Common myeloid progenitor, CD34-positive (primary cell): ENCODE measurements at places on chromosomes 11 and 22.

GRCh38 chr22:33853200-33854097 lies 66.8 kb downstream of the LARGE1 start:
- peak; percentile 46 for DNase-seq

DNA sequence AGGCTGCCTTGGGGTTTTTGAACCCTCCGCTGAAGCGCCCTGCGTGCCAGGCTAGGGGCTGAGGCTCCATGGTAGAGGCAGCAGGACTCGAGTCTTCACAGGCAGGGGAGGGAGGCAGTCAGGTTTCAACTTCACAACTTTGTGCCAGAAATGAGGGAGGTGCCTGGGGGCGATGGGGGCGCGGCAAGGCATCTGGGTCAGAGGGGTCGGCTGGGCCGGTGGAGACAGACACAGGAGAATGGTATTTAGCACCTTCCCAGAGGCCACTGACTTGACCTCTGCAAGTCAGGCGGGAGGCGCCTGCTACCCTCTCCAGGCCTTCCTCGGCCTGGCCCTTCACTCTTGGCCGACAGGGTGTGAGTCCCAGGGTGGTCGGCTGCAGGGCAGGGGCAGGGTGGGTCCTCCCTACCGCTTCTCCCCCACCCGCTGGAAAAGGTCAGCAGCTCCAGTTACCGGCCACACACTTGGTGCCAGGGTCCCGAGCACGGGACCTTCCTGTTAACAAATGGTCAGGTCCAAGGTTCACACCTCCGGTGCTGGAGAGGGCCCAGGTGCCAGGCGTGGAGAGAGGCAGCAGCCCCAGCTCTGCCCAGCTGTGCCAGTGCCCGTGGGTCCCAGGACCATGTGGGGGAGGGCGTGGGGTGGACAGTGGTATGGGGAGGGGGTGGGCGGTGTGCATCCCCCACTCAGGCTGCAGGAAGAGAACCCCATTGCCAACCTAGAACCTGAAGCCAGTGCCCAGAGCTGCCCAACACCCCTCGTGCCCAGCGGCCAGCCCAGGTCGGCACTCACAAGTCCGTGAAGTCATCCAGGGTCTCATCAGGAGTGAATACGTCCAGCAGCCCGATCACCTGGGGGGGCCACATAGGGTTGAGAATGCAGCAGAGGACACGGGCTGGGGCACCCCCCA lies 3.8 kb downstream of the MAPK12 start:
- no peak for DNase-seq

GRCh38 chr22:38758276-38758945 lies 2.6 kb upstream of the SUN2 start:
- DNase-seq, result no peak

DNA sequence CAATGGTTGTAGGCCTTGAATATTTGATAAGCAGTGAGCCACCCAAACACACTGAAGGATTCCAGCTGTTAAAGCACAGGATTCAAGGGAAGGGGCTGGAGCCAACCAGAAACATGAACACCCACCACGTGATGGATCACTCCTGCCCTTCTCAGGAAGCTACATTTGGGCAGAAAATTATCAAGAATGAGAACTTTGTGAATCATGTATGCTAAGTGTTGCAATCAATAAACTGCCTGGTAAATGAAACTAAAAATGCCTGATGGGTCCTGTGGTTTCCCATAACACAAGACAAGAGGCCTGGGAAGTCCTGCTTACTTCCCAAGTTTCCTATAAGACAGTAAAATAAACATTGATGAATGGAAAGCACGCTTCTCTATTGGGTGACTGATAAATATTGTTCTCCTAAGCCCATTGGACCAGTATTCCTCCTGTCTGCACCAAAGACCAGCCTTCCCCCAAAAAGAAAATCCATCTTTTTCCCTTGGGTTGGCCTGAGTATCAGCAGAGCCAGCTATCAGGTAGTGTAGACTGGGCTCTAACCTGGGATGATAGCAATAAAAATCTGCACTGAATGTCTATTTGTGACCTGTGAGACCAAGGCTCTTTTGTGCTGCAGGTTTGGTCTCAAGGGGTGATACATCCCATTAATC lies 98.4 kb downstream of the CCDC83 start:
- no peak for DNase-seq

DNA sequence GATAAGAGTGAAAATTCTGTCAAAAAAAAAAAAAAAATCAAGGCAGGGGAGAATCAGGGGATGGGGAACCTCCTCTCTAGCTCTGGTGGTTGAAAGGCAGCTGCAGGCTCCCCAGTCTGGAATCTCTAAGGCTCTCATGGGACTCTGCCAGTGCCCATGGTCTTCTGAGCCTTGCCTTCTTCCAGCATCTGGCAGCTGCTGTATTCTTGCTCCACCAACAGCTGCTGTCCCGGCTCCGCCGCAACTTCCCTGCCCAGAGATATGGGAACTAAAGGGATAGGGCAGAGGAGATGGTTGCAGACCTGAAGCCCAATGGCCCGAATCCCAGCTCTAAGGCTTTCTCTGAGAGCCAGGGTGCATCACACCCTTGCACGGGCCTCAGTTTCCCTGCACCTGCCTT lies 49.5 kb upstream of the PHF21B start:
- no peak for DNase-seq

GRCh38 chr11:66323684-66324083 lies 6.8 kb upstream of the CD248 start:
- no peak for DNase-seq

DNA sequence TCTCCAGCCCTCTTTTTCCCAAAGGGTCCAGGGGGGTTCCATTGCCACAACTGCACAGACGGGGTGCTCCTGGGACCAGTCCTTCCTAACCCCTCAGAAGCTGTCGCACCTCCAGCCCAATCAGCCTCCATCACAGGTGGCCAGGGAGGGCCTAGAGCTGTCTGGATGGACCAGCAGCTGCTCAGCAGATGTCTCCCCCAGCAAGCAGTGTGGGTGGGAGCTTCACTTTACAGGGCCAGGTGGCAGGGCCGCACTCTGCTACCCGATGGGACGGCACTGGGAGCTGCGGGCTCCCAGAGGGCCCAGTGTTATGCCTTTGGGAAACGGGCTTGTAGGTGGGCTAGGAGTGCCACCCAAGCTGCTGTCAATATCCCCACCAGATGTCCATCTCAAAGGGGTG lies 120.5 kb downstream of the DSCAML1 start:
- DNase-seq, result no peak

GRCh38 chr11:12229450-12230229 lies 119.2 kb downstream of the MICAL2 start:
- DNase-seq, result no peak

- no peak for DNase-seq
Observed at GRCh38 chr22:31922534-31922933, 21.8 kb upstream of the YWHAH start.

- DNase-seq, result no peak
Observed at GRCh38 chr11:119790476-119790875, 61.5 kb upstream of the NECTIN1 start.

DNA sequence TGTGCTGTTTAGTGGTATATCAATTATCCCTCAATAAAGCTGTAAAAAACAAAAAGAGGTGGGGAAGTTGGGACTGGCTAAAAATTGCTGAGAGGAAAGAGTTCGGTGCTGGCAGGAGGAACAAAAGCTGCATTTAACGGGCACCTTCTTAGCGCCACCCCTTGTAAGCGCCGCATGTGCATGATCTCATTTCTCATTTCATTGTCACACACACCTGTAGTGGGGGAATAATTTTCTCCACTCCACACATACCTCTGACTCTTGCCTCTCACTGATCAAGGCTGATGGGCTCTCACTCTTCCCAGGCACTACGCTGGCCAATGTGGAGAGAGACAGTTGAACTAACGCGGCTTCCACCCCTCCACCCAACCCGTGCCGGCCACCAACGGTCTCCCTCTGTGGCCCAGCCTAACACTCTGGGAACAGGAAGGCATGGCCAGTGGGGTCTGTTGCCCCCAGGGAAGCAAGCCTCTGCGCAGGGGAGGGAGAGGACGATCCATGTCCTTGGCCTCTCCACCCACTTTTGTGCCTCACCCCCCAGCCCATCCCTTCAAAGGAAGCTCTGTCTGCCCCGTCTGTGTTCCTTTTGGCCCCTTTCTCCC lies 186.7 kb upstream of the SYT13 start:
- no peak for DNase-seq

DNA sequence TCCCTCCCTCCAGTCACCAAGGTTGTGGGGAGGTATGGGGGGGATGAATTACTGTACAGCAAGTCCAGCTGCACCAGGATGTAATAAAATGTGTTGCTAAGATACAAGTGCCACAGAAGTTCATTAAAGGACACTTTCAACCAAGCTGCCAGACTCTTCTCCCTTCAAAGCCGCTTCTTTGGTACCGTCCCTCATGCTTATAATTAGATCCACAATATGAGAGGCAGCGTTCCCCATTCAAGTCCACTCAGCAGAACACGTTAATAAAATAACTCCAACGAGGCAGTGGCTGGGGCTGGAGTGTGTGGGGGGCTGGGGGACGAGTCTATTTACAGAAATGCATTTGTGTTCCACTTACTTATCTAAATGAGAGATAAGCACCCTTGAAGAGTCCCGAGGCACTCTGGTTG lies 14.7 kb downstream of the PHF21B start:
- no peak for DNase-seq

DNA sequence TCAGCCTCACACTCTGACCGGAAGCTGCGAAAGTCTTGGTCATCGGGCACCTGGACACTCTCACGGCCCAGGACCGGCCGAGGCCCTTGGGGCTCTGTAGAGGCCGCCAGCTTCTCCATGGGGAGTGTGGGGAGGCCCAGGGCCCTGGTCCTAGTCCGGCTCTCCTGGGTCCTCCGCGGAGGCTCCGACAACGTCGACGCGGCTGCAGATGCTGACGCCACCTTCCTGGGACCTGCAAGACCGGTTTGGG lies 12.9 kb downstream of the STARD10 start:
- DNase-seq, result no peak

DNA sequence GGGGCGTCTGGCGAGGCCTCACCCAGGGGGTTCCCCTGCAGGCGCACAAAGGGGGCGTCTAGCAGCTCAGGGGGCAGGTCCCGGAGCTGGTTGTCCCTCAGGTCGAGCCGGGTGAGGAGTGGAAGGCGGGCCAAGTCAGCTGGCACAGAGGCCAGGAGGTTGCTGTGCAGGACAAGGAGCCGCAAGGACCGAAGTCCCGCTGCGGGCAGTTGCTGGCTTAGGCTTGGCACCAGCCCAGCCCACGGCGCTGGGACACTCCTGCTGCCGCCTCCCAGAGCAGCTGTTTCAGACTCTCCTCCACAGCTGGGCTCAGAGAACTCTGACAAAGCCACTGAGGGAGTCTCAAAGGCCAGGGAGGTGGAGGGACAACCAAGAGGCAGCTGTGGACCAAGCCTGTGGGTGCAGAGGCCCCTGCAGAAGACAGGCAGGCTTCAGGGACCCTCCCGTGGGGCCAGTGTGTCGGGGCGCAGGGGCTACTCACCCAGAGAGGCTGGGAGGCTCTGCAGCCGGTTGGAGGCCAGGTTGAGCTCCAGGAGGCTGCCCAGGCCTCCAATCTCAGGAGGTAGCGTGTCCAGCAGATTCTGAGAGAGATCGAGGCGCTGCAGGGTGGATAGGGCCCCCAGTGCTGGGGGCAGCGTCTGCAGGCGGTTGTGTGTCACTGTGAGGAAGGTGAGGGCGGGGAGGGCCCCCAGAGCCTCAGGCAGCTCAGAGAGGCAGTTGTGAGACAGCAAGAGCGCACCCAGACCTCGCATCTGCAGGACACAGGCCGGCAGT lies 2.2 kb downstream of the PIDD1 start:
- no peak for DNase-seq

DNA sequence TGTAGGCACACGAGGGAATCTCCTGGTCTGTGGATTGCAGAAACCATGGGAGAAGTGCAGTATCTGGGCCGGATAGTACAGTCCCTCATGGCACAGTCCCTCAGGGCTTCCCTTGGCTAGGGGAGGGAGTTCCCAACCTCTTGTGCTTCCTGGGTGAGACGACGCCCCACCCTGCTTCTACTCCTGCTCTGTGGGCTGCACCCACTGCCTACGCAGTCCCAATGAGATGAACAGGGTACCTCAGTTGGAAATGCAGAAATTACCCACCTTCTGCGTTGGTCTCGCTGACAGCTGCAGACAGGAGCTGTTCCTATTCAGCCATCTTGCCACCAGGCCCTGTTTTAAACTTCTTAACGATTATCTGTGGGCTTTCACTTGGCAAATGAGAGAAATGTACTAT lies 157.2 kb upstream of the CARD18 start:
- no peak for DNase-seq

- DNase-seq, result no peak
Observed at GRCh38 chr22:20128902-20129746, 2.5 kb upstream of the ZDHHC8 start.

DNA sequence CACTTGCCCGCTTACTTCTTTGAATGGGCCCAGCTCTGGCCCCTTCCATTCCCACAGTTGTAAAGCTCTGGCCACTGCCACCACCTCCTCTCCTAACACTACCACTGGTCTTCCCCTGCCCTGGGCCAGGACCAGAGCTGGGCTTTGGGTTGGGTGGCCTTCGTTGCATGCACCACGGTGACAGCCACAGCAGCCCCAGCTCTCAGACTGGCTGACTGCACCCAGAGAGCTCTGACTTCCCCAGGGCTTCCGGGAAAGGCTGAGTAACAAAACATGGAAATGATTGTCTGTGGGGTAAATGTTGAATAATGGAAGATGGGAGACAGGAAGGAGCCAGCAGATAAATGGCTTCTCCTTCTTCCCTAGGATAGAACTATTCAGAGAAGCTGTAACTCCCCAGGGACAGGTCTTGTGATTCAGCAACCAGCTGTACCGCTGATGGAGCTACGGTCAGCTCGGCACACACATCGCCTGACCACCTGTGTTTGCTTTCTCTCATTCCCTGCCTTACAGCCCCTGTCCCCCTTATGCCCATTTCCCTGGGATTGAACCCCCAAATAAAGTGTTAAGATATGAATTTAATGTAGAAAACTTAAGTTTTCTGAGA lies 27.6 kb downstream of the SCN4B start:
- no peak for DNase-seq

- DNase-seq, result no peak
Observed at GRCh38 chr22:20408891-20409290, 14.9 kb downstream of the ZNF74 start.

- DNase-seq, result no peak
Observed at GRCh38 chr11:16406226-16406625, 49.9 kb upstream of the SOX6 start.

- DNase-seq, result no peak
Observed at GRCh38 chr11:27864611-27865010, 164.4 kb upstream of the BDNF start.

GRCh38 chr22:43819421-43819921 lies 7.4 kb upstream of the EFCAB6 start:
- DNase-seq, result no peak

GRCh38 chr11:63907063-63907462 lies 9.9 kb downstream of the RCOR2 start:
- no peak for DNase-seq

DNA sequence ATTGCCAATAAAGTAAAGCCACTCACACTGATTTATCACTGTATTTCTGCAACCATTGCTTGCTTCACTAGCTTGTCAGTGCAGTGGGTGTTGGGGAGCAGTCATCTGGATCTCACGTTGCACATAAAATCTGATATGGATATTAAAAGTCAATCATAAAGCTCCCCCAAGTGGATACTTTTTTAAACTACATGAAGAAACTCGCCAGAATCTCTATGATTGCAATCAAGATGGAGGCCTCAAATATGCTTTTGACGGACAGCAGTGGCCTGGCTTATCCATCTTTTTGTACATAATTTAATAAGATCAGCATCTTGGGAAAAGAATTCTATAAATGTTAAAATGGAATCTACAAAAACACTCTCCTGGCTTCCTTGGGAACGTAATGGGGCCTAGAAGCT lies 137.7 kb downstream of the WT1 start:
- peak; percentile 54 for DNase-seq

- DNase-seq, result peak; percentile 87
Observed at GRCh38 chr11:66371627-66372415, at the start of gene SLC29A2. SLC29A2 (minus strand) TSS chr11:66371760; CDS start chr11:66371591, 169 bp downstream.
